ENCODE measurements at places on chromosomes 16 and 17.

DNA sequence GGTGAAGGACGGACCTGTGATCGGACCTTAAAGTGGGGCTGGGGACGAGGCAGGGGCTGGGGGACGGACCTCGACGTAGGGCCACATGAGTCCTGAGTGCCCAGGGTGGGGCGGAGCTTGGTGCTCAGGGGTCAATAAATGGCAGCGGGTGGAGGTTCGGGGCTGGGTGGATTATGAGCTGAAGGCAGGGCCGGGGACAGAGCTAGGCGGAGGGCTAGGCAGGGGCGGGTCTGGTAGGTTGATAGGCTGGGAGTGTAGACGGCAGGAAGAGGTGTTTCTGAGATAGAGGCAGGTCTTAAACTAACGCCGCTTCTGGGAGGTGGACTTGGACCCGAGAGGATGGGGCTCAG is 733 bp downstream of the CHRNB1 start:
- DNase-seq: no peak

- no peak for DNase-seq
These were observed 1.1 kb upstream of the HNF1B start for GRCh38 chr17:37745801-37746426.

DNA sequence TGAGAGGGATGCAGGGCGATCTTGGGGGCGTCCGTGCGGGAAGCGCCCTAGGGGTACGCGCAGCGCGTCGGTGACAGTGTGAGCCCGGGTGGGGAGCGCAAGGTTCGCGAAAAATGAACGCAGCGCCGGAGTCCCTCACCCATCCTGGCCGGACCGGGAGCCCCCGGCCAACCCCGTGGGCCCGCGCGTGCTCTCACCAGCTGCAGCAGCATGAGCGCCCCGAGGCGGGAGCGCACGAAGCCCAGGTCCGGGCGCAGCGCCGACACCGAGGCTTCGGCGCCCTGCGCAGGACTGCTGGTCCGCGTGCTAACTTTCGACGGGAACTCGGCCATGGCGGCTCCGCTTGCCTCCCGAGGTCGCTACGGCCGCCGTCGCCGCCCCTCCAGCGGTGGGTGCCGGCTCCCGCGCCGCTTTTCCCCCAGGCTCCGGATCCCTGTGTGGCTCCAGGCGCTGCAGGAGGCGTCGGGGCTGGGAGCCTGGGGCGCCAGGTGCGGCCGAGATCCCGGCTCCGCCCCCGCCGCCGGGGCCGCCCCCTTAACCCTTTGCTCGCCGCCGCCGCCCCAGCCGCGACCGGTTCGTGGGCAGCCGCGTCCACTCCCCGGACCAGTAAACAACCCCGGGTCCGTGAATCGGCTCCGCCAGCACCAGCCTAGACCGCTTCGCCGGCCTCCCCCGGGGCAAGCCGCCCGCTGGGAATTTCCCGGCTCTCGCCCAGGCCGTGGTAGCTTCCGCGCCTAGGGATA is at the start of gene PLLP:
Gene PLLP (minus strand): TSS at position 464 of the 743 bp plus-strand sequence. CDS start 132 bp downstream, at position 332.
- peak; percentile 44 for DNase-seq

DNA sequence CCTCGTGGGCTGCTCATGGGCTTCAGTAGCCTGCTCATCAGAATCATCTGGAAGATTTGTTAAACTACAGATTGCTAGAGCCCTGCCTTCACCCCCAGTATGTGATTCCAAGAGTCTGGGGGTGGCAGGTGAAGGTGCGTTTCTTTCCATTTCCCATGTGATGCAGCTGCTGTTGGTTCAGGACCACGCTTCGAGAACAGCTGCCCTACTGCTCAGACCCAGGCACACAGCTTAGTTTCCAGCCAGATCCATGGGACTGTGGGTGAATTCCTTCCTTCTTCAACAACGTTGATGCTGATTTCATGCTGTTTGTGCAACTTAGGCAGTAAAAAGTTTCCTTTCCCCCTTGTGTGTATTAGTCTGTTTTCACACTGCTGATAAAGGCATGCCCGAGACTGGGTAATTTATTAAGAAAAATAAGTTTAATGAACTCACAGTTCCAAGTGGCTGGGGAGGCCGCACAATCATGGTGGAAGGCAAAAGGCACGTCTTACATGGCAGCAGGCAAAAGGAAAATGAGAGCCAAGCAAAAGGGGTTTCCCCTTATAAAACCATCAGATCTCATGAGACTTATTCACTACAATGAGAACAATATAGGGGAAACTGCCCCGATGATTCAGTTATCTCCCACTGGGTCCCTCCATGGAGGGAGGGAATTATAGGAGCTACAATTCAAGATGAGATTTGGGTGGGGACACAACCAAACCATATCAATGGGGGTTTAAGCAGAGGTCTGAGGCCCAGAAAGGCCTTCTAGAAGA is 159.2 kb downstream of the XYLT1 start:
- no peak for DNase-seq

- DNase-seq: no peak
These were observed 24.8 kb upstream of the ERN1 start for GRCh38 chr17:64154717-64155116.

GRCh38 chr17:76095943-76096342 is 7.6 kb downstream of the EXOC7 start:
- DNase-seq: no peak

DNA sequence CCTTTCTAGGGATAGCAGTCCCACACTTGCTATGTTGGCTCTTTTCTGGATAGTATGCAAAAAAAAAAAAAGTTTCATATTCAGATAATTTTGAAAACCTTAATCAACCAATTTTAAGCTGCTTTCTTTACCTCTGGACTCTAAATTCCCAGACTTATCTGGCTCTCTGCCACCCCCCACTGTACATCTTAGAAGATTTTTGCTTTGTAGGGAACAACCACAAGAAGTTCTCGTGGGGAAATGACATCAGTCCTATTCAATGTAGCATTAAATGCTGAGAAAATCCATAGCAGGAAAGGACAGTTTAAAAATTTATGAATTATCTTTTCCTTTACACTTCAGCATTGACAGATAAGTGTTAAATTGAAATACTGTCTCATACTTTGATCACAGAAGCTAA is 562.7 kb upstream of the HSBP1 start:
- no peak for DNase-seq
